ENCODE measurements at places on chromosomes 3 and 15. TPM values are rescaled to one million over a fixed set of nuclear protein-coding genes. Genes with fewer than 3 reads are reported as not detected.

GOLGA6A gene
- total RNA-seq, result 0.86 TPM

SPESP1 gene
- not detected for total RNA-seq

GPR149 gene
- total RNA-seq, result not detected

ADPRH gene
- total RNA-seq, result 11.8 TPM

RIOX2 gene
- total RNA-seq, result 14.6 TPM

SAMMSON gene
- not detected for total RNA-seq

SNTN gene
- not detected for total RNA-seq

ATP2B2 gene
- total RNA-seq, result 0.07 TPM

ANAPC13 gene
- 28.6 TPM for total RNA-seq

A4GNT gene
- not detected for total RNA-seq

KCNMB3 gene
- 2.4 TPM for total RNA-seq

CHRNA3 gene
- total RNA-seq, result 3.5 TPM

TMEM266 gene
- total RNA-seq, result 2.2 TPM

PRR20G gene
- total RNA-seq, result not detected

HRH1 gene
- total RNA-seq, result not detected

TAGLN3 gene
- total RNA-seq, result 3.0 TPM

SCG5 gene
- 10.2 TPM for total RNA-seq

PP2D1 gene
- not detected for total RNA-seq

MME gene
- total RNA-seq, result 37.4 TPM

GOLGA8J gene
- total RNA-seq, result 0.44 TPM

SLC9A9 gene
- 1.3 TPM for total RNA-seq

KY gene
- not detected for total RNA-seq

ZNF774 gene
- total RNA-seq, result 2.5 TPM

CKMT1A gene
- 4.4 TPM for total RNA-seq

PLSCR5 gene
- total RNA-seq, result not detected

C3orf62 gene
- total RNA-seq, result 4.8 TPM

UMPS gene
- total RNA-seq, result 53.9 TPM

MORC1 gene
- not detected for total RNA-seq

UNC13C gene
- 6.3 TPM for total RNA-seq

Measured in endodermal cell (in vitro differentiated cells).